Astrocyte of the spinal cord (primary cell): ENCODE measurements at places on chromosomes 16 and 17.
A peak's percentile ranks its signal among the peaks of the same experiment; 100 is the strongest.

- peak; percentile 79 for DNase-seq
Observed at GRCh38 chr16:57029161-57030160, 40.1 kb downstream of the NLRC5 start.

DNA sequence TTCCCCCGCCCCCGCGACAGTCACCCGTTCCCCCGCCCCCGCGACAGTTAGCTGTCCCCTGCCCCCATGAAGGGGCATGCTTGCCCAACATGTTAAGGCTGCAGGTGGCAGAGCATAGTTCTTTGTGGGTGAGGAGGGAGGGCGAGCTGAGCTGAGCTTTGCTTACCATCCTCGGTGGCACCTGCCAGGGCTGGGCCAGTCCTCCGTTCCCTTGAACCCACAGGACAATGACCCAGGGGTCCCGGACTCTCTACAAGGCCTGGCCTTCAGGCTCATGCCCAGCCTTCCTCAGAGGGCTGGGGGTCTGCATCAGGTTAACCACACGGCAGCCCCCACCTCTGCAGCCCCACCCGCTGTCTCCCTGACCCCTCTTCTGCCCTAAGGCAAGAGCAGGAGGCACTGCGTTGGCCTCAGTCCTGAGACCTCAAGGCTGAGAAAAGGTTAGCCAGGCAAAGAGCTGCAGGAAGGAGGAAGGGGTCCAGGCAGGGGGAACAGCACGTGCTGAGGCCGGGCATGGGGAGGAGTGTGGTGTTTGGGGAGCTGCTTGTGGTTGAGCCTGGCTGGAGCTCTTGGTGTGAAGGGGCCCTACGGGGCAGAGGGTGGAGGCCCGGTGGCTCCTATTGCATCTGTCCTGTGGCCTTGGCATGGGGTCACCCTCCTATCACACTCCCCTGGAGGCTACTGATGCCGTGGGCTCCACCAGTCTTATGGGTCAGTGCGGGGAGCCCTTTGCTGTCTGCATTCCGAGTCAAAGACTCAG, 11.4 kb upstream of the DOC2B start:
- DNase-seq: no peak

DNA sequence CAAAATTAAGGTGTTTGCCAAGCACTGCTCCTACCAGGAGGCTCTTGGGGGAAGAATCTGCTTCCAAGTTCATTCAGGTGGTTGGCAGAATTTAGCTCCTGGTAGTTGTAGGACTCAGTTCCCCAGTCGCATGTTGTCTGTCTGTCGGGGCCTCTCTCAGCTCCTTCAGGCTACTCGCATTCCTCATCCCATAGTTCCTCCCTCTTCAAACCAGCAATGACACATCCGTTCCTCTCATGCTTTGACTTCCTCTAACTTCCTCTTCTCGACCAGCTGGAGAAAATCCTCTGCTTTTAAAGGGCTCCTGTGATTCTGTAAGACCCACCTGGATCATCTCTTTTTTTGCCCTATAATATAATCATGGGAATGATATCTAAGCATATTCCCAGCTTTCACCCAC, 108.1 kb downstream of the PMP22 start:
- DNase-seq: no peak

DNA sequence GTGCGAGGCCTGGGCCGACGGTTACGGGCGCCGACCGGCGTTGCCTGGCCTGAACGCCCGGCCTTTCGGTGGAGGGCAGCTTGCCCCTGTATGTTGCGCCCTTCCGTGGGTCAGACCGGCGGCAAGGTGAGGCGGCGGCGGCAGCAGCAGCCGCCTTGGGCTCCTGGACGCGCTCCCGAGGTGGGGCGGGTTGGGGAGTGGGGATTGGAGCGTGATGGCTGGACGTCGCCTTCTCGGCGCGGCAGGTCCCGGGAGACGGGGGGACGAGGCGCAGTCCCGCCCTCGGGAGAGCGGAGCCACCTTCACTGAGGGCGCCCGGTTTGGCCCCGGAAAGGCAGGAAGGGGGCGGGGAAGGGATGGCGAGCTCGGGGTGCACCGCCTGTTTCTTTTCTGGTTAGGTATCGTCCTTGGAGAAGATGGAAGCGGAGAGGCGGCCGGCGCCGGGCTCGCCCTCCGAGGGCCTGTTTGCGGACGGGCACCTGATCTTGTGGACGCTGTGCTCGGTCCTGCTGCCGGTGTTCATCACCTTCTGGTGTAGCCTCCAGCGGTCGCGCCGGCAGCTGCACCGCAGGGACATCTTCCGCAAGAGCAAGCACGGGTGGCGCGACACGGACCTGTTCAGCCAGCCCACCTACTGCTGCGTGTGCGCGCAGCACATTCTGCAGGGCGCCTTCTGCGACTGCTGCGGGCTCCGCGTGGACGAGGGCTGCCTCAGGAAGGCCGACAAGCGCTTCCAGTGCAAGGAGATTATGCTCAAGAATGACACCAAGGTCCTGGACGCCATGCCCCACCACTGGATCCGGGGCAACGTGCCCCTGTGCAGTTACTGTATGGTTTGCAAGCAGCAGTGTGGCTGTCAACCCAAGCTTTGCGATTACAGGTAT, 671 bp downstream of the DGKE start:
- no peak for DNase-seq

GRCh38 chr16:75238132-75238852, 13.1 kb downstream of the BCAR1 start:
- peak; percentile 93 for DNase-seq

- no peak for DNase-seq
Observed at GRCh38 chr17:29652976-29653375, 30.3 kb upstream of the CORO6 start.

DNA sequence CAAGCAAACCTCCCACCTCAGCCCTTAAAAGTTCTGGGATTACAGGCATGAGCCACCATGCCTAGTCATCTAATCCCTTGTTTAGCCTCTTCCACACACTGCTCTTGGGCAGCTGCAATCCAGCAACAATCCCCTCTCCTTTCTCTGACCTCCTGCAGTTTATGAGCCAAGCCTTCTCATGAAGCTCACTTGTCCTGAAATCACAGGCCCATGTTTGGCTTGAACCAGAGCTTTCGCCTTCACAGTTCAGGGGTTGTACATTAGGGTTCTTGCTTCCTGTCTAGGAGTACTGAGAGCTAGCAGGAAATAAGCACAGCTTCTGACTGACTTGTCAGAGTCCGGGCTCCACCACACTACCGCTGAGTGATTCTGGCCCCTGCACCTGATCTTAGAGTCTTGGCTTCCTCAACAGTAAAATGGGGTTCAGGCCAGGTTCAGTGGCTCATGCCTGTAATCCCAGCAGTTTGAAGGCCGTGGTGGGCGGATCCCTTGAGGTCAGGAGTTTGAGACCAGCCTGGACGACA, 16.3 kb downstream of the ERAL1 start:
- no peak for DNase-seq

GRCh38 chr16:71242601-71243000, 12.1 kb upstream of the HYDIN start:
- DNase-seq: no peak
